ENCODE measurements at places on chromosomes 2 and 18.
A peak's percentile ranks its signal among the peaks of the same experiment; 100 is the strongest.

DNA sequence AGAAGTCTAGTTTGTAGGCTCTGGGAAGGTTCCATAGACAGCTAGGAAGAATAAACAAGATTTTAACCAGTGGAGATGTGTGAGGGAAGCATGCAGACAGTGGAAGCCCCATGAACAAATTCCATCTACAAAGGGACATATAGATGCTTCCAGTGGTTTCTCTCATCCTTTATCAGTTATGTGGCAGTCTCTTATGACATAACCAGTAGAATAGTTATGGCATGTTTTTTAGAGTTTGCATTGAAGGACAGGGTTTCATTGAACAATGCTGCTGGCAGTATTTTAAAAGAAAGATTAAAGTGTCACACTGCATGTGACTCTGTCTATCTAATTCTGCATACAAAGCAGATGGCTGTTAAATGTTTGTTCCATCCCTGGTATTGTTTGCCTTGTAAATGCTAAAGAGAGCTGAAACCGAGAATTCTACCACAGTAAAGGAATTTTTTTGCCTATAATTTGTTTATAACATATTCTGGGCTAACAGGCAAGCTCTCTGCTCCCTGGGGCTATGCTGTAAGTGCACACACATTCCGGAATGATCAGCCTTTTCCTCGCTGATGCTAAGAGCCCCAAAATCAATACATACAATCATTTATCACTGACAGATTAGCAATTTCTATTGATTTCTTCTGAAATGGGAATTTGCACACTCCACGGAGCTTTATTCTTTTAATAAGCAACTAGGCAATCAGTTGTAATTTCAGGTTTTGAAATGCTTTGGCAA, 76.8 kb upstream of the PELI1 start:
- no peak for DNase-seq

DNA sequence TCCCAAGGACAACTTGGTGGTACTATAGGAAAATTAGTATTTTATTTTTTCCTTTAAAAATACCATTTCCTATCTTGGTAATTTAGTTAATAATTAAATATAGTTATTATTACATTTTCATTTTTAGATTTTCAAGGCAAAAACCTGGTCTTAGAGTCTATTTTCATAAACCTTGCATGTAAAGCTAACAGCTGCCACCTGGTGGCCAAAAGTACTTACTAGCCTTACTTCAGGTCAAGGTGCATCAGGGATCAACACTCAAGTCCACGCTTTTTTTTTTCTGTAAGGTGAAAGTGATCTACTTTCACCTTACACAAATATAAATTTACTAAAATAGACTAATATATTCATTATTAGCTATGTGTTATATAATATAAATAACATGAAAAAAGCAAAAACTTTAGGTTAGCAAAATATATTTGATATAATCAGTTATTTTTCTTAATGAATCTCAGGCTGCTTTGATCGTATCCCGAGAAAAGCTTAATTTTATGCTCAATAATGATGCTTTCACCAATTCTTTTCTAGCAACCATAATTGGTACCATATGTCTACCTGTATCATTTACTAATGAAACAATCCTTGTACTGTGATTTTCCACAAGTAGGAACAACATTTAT, 62.5 kb downstream of the RELCH start:
- peak; percentile 82 for DNase-seq

DNA sequence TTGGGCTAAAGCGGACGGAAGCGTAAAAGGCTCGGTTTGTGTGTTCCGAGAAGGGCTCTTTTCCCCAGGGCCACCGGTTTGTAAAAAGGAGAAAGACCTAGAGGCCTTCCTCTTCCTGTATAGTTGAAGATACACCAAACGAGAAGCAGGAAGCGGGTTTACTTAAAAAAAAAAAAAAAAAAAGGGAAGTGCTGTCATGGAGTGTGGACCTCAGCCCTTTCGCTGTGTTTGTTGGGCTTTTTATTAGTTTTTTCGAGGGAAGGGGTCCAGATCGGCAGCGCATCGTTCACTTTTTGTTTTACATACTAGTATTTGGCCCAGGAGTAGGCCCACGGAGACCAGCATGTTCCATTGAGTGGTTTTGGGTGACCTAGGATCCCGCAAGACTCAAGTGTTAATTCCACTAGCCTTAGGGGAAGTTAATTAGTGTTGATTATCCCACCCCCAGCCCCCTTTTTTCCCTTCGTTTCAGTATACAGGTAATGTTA, 676 bp downstream of the ACTR2 start:
- peak; percentile 34 for DNase-seq

- no peak for DNase-seq
Measured at GRCh38 chr2:27296481-27296880, 11.8 kb downstream of the UCN start.

DNA sequence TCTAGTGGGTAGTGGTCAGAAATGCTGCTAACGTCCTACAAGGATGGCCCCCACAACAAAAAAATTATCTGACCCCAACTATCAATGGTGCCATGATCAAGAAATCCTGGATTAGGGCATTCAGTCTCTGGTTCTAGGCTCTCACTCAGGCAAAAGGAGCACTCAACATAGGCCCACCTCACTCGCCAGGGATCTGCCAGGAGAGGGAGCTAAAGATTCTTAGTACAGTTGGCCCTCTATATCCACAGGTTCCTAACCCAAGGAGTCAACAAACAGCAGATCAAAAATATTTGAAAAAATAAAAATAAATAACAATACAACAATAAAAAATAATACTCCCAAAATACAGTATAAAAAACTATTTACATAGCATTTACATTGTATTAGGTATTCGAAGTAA, 10.0 kb downstream of the SLC4A5 start:
- DNase-seq, result no peak

DNA sequence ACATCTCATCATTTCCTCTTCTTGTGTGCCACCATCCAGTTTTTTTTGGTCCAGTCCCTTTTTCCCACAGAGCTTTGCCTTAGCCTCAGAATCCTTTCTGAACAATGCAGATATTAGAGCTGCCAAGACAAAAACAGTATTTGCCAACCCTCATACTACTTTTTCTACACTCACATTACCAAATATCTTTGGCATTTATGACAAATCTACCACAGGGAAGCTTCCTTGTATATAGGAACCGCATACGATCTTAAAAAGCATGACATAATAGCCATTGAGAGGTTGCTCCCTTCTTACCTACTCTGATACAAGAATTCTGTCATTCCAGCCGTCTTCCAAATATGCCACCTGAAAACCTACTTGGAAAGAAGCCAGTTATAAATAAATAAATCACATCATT, 9.4 kb downstream of the ZNF24 start:
- no peak for DNase-seq

GRCh38 chr2:238802957-238803356, 44.9 kb upstream of the TWIST2 start:
- no peak for DNase-seq

GRCh38 chr2:54666634-54667265, 56.7 kb upstream of the EML6 start:
- DNase-seq, result peak; percentile 89

DNA sequence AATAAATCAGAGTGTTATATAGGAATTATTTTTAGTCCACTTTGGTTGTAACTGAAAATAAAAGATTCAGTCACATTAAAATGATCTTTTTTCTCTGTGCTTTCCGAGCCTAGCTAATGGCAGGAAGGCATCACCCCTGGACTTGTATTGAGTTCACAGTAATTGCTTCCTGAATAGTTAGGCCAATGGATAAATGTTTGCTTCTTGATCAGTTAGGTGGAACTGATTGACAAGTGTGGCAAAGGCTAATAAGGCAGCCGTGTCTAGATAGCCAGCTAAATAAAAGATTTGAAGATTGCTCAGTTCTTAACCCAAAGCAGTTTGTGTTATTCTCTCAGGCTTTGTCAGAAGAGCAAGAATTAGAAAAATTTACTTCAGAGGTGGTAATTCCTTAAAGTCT, 20.8 kb downstream of the FAM171B start:
- DNase-seq, result no peak

DNA sequence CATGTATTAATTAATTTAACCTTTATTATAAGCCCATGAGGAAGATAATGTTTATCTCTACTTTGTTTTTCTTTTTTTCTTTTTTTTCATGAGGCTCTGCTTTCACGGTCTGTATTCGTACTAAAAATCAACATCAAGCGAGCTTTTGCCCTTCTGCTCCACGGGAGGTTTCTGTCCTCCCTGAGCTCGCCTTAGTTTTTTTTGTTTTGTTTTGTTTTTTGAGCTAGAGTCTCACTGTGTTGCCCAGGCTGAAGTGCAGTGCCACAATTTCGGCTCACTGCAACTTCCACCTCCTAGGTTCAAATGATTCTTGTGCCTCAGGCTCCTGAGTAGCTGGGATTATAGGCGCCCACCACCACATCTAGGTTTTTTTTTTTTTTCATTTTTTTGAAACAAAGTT, 29.9 kb upstream of the BMPR2 start:
- no peak for DNase-seq

- no peak for DNase-seq
Measured at GRCh38 chr2:174824068-174824467, 59.8 kb upstream of the CHRNA1 start.

- no peak for DNase-seq
Measured at GRCh38 chr2:128369108-128369555, 50.5 kb upstream of the HS6ST1 start.

DNA sequence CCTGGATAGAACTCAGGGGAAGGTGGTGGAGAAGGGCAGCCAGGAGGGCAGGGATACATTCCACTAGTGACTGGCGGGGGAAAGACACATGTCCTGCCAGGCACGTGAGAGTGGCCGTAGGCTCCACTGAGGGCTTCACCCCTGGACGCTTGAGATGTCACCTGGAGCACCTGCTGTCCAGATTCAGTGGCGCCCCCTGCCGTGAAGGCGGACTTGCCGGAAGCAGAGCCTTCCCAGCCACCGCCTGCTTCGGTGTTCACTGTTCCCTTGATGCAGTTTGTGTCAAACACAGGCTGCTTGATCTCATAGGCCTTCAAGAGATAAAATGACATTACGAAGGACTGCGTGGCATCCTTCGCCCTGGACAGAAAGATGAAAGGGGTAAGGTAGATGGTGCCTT, 335.3 kb downstream of the ZNF521 start:
- DNase-seq, result no peak

GRCh38 chr2:98350411-98350810, 4.2 kb downstream of the CNGA3 start:
- no peak for DNase-seq

GRCh38 chr2:31664949-31665724, 84.4 kb upstream of the SRD5A2 start:
- no peak for DNase-seq

DNA sequence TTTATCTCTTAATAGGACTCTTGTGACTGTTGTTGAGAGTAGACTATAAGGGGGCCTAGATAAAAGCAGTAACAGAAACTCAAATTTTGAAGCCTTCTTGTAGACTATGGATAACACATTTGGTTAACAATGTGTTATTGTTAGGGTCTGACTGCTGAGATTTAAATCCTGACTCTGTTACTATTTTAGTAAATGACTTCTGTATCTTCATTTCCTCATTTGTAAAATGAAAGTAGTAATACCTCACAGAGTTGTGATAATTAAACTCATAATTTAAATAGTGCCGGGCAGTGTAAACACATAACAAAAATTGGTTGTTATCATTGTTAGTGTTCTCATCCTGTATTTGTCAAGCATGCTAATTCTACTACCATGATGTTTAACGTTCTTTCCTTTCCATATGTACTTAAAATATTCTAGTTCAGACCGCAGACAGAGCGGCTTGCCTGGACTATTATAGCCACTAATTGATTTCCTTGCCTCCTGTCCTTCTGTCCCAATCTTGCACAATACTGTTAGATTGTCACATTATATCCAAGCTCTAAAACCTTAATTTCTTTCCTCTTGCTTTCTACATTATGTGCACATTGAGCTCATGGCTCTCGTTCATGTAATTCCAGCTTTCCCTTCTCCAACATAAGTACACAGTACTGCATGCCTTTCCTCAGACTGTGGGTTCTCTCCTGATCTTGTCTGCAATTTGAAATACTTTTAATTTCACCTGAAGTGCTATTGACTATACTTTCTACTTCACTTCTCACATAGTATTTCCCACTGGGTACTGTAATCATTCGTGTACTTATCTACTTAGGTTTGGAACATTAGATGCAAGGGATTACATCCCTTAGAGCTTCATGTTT, 48.4 kb downstream of the RBBP8 start:
- no peak for DNase-seq

DNA sequence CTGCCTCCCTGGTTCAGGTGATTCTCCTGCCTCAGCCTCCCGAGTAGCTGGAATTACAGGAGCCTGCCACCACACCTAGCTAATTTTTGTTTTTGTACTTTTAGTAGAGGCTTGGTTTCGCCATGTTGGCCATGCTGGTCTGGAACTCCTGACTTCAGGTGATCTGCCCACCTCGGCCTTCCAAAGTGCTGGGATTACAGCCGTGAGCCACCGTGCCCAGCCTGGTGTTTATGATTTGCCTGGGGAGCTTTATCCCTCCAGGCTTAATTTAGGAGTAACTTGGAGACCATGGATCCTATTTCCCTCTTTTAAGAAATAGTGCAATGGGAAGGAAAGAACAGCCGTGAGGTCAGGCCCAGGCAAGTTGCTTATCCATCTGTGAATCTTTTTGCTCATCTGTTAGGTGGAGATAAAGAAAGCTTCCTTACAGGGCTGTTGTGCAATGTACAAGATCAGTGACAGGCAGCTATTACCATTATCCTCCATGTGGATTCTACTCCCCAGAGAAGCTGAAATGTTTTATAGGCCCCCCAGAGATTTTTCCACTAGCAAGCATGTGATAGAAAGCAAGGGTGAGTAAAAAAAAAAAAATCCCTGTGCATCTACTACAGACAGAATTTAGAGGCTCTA, 104.9 kb upstream of the MGAT5 start:
- no peak for DNase-seq

- no peak for DNase-seq
Measured at GRCh38 chr2:38485734-38486133, 108.7 kb upstream of the ATL2 start.

GRCh38 chr18:48575301-48575657, 36.4 kb downstream of the CTIF start:
- no peak for DNase-seq

DNA sequence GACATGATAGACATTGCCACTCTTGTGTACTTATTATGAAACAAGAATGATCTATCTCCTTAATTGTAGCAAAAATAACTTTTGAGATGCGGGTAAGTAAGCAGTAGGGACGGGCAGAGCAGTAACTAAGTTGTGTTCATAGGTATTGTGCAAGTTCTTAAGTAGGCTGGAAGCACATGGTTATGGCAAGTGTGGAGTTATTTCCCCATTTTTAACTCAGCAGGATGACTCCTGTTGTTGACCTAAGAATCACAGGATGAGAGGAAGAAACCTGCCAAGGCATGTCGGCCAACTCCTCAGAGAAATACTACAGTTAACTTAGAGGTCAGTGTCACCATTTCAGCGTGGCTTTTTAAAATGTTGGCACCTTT, 51.1 kb upstream of the FN1 start:
- no peak for DNase-seq

DNA sequence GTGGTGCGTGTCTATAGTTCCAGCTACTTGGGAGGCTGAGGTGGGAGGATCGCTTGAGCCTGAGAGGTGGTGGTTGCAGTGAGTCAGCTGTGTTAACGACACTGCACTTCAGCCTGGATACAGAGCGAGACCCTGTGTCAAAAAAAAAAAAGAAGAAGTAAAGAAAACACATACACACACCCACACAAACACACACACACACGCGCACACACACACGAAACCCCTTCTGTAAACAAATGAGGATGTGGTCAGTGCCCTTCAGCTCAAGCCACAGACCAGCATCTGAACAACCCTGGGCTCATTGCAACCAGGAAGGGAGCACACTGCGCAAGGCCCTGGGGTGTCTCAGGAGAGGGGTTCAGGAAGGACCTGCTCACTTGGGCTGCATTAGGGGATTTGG, 47.9 kb upstream of the KCNF1 start:
- peak; percentile 63 for DNase-seq

GRCh38 chr2:234579231-234579962, 82.5 kb upstream of the ARL4C start:
- no peak for DNase-seq

- DNase-seq, result no peak
Measured at GRCh38 chr2:140654565-140654964, 1476.3 kb downstream of the LRP1B start.
